Transverse colon (tissue), 4 donors: ENCODE measurements at places on chromosomes 1 and 21.

GRCh38 chr1:198268784-198269645, 112.2 kb downstream of the NEK7 start:
- no peak for DNase-seq
- H3K36me3 ChIP-seq = no peaks in the 10 kb centered on the region
- H3K27me3 ChIP-seq = no peaks in the 10 kb centered on the region

- H3K4me3 ChIP-seq = no peak overlapping the region
- no peaks in the 10 kb centered on the region for H3K27me3 ChIP-seq
- H3K4me1 ChIP-seq = peaks cover 6% of the 10 kb centered on the region
- no peaks in the 10 kb centered on the region for H3K36me3 ChIP-seq
- H3K27ac ChIP-seq = no peak overlapping the region
Measured at GRCh38 chr1:155872527-155872926, 13.2 kb downstream of the SYT11 start.

GRCh38 chr1:29801561-29801973, 565.2 kb downstream of the PTPRU start:
- peaks cover 23% of the 10 kb centered on the region for H3K27me3 ChIP-seq
- H3K36me3 ChIP-seq = no peaks in the 10 kb centered on the region
- no peak for DNase-seq
- no peak overlapping the region for H3K27ac ChIP-seq
- no peak overlapping the region for H3K4me3 ChIP-seq

DNA sequence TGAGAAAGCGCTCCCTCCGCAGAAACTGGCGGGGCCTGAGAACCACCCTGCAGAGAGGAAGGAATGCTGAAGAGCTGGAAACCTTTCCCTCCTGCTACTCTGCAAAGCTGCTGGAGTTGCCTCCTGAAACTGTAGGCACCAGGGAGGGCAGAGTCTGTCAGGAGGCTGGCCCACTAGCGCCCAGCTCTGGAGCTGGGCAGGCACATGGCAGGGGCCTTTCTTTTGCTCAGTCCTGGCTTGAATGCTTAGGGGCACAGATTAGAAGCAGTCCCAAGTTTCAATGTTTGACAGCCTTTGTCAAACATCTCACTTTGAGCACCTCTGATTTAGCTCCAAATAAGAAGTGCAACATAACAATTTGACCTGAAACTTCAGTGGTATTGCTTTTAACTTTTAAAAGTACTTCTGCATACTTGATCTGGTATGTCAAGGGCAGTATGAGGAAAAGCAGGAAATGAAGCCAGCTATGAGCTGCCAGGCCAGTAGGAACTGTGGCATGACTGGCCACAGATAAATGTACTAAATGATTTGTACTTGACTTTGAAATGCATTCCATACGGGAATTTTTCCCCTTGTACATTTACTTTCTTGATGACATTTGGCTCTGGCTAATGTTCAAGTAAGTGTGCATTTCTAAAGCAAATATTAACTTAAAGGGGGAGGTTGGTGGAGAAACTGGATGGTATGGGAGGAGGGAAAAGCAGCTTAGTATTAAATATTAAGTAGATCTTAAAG, 7.2 kb downstream of the C1orf116 start:
- peak overlapping the region; percentile 22 for H3K27ac ChIP-seq
- H3K36me3 ChIP-seq = no peaks in the 10 kb centered on the region

DNA sequence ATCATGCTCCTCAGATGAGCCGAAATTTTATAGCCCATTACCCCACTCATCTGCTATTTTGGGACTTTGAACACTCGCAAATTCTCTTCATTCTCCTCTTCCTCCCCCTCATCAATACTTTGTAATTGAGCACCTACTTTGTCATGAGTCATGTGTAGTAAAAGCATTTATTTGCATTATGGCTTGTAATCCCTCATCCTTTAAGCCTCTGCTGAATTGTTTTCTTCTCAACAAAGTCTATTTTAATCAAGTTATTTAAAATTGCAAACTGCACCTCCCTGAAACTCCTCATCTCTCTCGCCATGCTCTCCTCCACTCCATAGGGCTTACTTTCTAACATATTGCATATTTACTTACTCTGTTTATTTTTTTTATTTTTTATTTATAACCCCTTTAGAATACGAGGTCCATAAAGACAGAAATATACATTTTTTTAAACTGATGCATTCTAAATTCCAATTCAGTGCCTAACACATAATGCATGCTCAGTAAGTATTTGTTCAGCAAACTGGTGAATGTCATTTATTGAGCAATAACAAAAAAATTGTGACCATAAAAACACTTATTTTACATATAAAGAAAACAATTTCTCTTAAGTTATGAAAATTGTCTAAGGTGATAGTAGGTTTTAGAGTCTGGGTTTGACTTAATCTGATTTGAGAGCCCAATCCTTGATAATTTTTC, 161.7 kb downstream of the FASLG start:
- H3K4me1 ChIP-seq = peaks cover 19% of the 10 kb centered on the region
- no peaks in the 10 kb centered on the region for H3K36me3 ChIP-seq
- H3K4me3 ChIP-seq = no peak overlapping the region
- DNase-seq = no peak

GRCh38 chr1:2284932-2285331, 56.8 kb downstream of the SKI start:
- no peak for DNase-seq
- H3K27ac ChIP-seq = no peak overlapping the region
- no peaks in the 10 kb centered on the region for H3K27me3 ChIP-seq
- peaks cover 8% of the 10 kb centered on the region for H3K4me1 ChIP-seq

GRCh38 chr1:8374812-8375211, 56.9 kb downstream of the SLC45A1 start:
- peaks cover 65% of the 10 kb centered on the region for H3K4me1 ChIP-seq
- H3K27me3 ChIP-seq = no peaks in the 10 kb centered on the region
- DNase-seq = peak; percentile 49
- peak overlapping the region; percentile 75 for H3K27ac ChIP-seq
- H3K4me3 ChIP-seq = no peak overlapping the region

DNA sequence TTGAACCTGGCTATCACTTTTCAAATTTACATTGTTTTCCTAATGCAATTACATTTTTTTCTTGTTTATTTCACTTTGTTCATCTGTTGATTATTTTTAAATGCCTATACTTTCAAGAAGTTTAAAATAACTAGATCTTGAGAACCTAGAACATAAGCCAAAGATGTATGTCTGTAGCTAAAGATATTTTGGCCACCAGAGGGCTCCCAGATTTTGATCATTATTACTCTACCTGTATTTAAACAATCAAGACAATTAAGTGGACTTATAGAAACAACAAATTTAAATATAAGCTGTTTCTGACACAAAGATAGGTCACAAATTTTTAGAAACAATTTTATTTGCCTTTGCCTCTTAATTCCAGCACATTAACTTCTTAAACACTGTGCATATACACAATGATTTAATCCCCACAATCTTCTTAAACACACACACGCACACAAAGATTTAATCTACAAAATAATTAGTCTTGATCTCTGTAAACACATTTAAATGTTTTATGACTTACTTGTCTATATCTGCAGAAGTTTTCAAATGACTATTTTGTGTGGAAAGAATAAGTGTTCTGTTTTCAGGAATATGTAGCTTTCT, 380.0 kb downstream of the DSCAM start:
- H3K36me3 ChIP-seq = no peaks in the 10 kb centered on the region
- no peaks in the 10 kb centered on the region for H3K4me1 ChIP-seq
- no peaks in the 10 kb centered on the region for H3K27me3 ChIP-seq

GRCh38 chr1:21669258-21670058, at the start of gene RAP1GAP:
Gene RAP1GAP (minus strand): TSS chr1:21669357. CDS start chr1:21620032, 49,325 bp downstream.
- peaks cover 22% of the 10 kb centered on the region for H3K4me1 ChIP-seq
- H3K36me3 ChIP-seq = no peaks in the 10 kb centered on the region
- H3K27me3 ChIP-seq = peaks cover 58% of the 10 kb centered on the region
- DNase-seq = peak; percentile 52
- H3K4me3 ChIP-seq = peak within 1 kb of the TSS; percentile 28

- DNase-seq = no peak
- H3K4me1 ChIP-seq = no peaks in the 10 kb centered on the region
- no peak overlapping the region for H3K4me3 ChIP-seq
- H3K36me3 ChIP-seq = no peaks in the 10 kb centered on the region
- no peak overlapping the region for H3K27ac ChIP-seq
- H3K27me3 ChIP-seq = no peaks in the 10 kb centered on the region
Measured at GRCh38 chr1:14110040-14110439, 410.1 kb downstream of the PRDM2 start.

GRCh38 chr1:211920141-211920572, 89.6 kb upstream of the LPGAT1 start:
- no peaks in the 10 kb centered on the region for H3K27me3 ChIP-seq
- H3K27ac ChIP-seq = peak overlapping the region; percentile 8
- H3K36me3 ChIP-seq = no peaks in the 10 kb centered on the region
- DNase-seq = no peak
- no peak overlapping the region for H3K4me3 ChIP-seq
- peaks cover 24% of the 10 kb centered on the region for H3K4me1 ChIP-seq

- no peaks in the 10 kb centered on the region for H3K36me3 ChIP-seq
- no peak overlapping the region for H3K27ac ChIP-seq
- no peak overlapping the region for H3K4me3 ChIP-seq
Measured at GRCh38 chr21:28737674-28738419, 254.8 kb downstream of the LTN1 start.

GRCh38 chr21:39651206-39651605, 38.5 kb downstream of the B3GALT5 start:
- no peaks in the 10 kb centered on the region for H3K27me3 ChIP-seq
- peaks cover 28% of the 10 kb centered on the region for H3K4me1 ChIP-seq
- no peak for DNase-seq
- no peaks in the 10 kb centered on the region for H3K36me3 ChIP-seq
- no peak overlapping the region for H3K4me3 ChIP-seq

DNA sequence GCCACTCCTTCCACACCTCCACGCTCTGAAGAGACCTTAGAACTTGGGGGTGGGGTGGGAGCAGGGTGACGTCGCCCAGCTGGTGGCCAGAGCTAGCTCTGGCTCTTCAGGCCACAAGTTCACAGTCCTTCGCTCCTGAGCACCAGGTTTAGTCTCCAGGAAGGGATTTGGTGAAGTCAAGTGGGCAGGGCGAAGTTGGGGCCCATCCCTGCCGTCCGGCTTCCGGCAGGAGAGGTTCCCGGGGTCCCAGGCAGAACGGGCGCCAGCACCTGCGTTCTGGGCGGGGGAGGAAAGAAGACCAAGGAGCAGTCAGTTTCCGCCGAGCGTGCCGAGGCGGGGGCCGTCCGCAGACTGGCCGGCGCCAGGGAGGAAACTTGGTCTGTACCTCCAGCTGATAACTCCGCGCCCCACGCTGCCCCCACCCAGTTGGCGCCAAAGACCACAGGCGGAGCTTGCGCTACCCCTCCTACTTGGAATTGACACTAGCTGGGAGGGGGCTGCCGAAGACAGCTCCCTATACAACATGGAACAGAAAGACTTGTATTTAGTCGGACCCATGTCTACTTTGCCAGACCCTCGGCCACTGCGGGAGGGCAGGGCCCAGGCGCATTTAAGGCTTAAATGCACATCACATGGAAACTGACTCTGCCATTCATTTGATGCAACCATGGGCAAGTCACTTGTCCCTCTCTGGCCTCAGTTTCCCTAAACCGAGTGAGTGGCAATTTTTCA, 995 bp downstream of the ID3 start:
- no peaks in the 10 kb centered on the region for H3K36me3 ChIP-seq
- H3K4me1 ChIP-seq = peaks cover 86% of the 10 kb centered on the region
- peak; percentile 83 for DNase-seq
- peak overlapping the region; percentile 97 for H3K27ac ChIP-seq
- no peaks in the 10 kb centered on the region for H3K27me3 ChIP-seq

GRCh38 chr1:228876187-228876586, 140.9 kb downstream of the RHOU start:
- no peaks in the 10 kb centered on the region for H3K4me1 ChIP-seq
- H3K27ac ChIP-seq = no peak overlapping the region
- no peak for DNase-seq
- H3K4me3 ChIP-seq = no peak overlapping the region

GRCh38 chr1:107883562-107883961, 81.4 kb downstream of the VAV3 start:
- no peak for DNase-seq
- H3K27ac ChIP-seq = no peak overlapping the region
- no peaks in the 10 kb centered on the region for H3K36me3 ChIP-seq
- H3K27me3 ChIP-seq = no peaks in the 10 kb centered on the region

DNA sequence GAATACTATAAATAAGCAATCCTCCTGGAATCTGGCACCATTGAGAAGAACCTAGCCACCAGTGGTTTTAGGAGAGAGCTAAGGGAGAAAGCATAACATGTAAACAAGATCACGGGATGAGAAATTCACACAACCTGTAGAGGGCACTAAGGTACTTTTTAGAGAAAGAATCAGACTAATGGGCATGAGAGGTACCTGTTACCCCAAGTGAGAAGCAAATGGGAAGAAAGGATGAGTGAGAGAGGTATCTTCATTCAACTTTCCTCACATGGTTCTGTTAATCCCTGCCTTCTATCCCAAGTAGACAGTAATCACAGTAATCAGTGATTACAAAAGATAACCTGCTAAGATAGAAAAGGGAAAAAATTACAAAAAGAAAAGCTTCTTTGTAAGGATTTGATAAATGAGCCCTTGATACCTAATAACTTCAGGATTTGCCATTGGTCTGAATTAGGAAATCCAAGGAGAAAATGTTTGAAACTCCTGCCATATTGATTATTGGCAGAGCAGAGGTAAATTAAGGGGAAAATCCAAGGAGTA, 251.1 kb upstream of the ADGRL2 start:
- H3K27me3 ChIP-seq = no peaks in the 10 kb centered on the region
- no peaks in the 10 kb centered on the region for H3K4me1 ChIP-seq
- no peak for DNase-seq
- no peaks in the 10 kb centered on the region for H3K36me3 ChIP-seq
- no peak overlapping the region for H3K27ac ChIP-seq

DNA sequence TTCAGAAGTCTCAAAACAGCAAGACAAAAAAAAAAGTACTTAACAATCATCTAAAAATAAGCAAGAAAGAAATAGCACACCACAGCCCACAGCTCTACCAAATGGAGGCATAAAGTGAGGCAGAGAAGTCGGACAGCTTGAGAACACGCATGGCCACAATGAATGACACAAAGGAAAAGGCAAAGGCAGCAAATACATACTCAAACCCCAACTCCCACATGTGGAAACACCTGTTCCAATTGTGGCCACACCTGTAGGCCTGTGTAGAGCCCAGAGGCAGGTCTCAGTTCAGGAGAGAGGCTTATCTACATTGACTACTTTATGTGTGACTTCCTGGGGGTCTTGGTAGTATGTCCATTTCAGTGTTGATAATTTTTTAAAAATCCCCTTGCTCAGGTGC, 543.5 kb downstream of the LMO4 start:
- no peaks in the 10 kb centered on the region for H3K36me3 ChIP-seq
- H3K27me3 ChIP-seq = no peaks in the 10 kb centered on the region
- no peak for DNase-seq
- no peak overlapping the region for H3K4me3 ChIP-seq
- no peaks in the 10 kb centered on the region for H3K4me1 ChIP-seq
